ENCODE measurements at places on chromosomes 4 and X. TPM values are rescaled to one million over a fixed set of nuclear protein-coding genes. Genes with fewer than 3 reads are reported as not detected.

Gene CCNB3
- 0.65 TPM for total RNA-seq

Gene PTCHD1
- total RNA-seq: not detected

Gene KLHL4
- 0.19 TPM for total RNA-seq

Gene TAPT1
- 30.5 TPM for total RNA-seq

Gene MND1
- total RNA-seq: 25.1 TPM

Gene GPC4
- total RNA-seq: not detected

Gene SPOCK3
- not detected for total RNA-seq

Gene CTAG1A
- total RNA-seq: not detected

Gene FAM114A1
- total RNA-seq: not detected

Gene NEUROG2
- not detected for total RNA-seq

Gene PRIMPOL
- 22.8 TPM for total RNA-seq

Gene MAOB
- not detected for total RNA-seq

Gene SSX4
- not detected for total RNA-seq

Gene DMP1
- not detected for total RNA-seq

Gene SLC7A11
- 1.7 TPM for total RNA-seq

Gene MAGEA6
- not detected for total RNA-seq

Gene ARMCX1
- 2.5 TPM for total RNA-seq

Gene DUSP9
- total RNA-seq: 0.11 TPM

Gene MTNR1A
- not detected for total RNA-seq

Gene HS3ST1
- not detected for total RNA-seq

Gene FHIP1A
- total RNA-seq: not detected

Gene CASP3
- total RNA-seq: 70.3 TPM

Gene RTL9
- total RNA-seq: not detected

Gene ASB12
- not detected for total RNA-seq

Gene NDST3
- not detected for total RNA-seq

Gene GLOD5
- total RNA-seq: not detected

Gene ABCB7
- total RNA-seq: 30.8 TPM

Gene IL2RG
- total RNA-seq: 322 TPM

Gene MSX1
- total RNA-seq: not detected

Gene CT45A10
- total RNA-seq: not detected

Gene SULT1B1
- total RNA-seq: 0.15 TPM

Gene HHIP
- total RNA-seq: not detected

Gene POU4F2
- total RNA-seq: not detected

Gene PF4V1
- not detected for total RNA-seq

Gene IDS
- total RNA-seq: 69.4 TPM

Gene MED28
- 58.6 TPM for total RNA-seq

Gene SPANXA2
- not detected for total RNA-seq

Gene FABP2
- total RNA-seq: not detected

Gene TMEM47
- total RNA-seq: not detected

Gene GAB3
- 6.0 TPM for total RNA-seq

Gene RASSF6
- not detected for total RNA-seq

Gene ATP10D
- 10.0 TPM for total RNA-seq

Gene WWC2
- 1.3 TPM for total RNA-seq
